ENCODE measurements at places on chromosomes 2 and 18.

- no peak for DNase-seq
Observed at GRCh38 chr2:189798312-189799029, 14.2 kb downstream of the PMS1 start.

DNA sequence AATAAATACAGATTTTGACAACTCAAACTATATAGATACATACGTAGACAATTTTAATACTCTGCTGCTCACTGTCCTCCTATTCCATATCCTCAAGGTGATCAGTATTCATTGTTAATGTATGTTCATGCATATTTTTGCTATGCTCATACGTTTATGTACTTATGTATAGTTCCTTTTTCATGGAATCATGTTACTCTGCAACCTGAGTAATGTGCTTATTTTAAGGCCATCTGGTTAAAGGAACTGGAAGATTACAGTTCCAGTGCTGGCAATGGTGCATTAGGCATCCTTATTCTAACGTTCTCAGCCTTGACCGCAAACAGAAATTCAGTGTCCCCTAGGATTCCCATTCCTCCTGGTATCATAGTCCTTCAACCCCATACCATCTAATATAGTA, 385.0 kb upstream of the TNP1 start:
- DNase-seq: no peak

DNA sequence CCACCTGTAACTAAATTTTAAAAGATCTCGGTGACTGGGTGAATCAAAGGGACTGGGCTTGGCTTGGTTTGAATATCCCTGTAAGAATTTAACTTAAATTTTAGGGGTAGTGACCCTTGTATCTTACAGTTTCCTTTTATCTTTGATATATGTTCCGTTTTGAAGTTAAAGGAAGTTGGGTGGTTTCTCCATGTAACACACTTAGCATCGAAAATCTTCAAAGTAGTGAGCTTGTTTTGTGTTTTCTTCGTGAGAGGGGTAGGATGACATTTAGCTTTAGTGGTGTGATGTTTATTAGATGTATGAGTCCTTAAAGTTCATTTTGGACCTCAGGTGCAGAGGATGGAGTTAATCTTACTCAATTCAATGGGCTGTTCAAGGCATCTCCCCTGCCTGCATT, 1.6 kb downstream of the WDR7 start:
- DNase-seq: no peak

DNA sequence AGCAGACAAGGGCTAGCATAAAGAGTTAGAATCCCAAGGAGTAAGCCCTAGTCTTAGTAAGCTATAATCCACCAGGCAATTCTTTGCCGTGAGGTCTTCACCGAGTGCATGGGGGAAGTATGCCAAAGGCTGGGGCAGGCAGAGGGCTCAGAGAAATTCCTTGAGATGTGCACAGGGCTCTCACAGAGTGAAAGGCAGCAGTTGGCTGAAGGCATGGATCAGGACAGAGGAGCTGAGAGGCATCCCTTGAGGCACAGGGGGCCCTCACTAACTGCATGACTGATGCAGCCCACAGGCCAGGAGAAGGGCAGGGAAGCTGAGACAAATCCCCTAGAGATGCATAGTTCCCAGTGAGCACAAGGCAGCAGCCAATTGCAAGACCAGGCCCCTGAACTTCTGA, 34.1 kb downstream of the PTH2R start:
- no peak for DNase-seq

DNA sequence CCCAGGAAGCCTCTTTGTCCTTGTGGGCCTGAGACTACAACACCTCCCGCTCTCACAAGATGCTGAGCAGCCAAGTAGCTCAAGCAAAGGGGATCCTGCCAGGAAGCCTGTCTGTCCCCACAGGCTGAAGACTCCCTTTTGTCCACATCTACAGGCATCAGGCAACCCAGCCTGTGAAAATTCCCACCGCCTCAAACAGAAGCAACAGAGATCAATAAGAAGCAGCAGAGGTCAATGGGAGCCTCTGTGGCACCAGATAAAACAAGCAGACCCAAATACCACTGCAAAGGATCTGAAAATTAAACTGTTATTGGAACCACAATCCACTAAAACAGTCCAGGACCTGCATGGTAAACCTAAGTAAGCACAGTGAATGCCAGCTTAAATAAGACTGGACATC, 48.5 kb downstream of the ASXL2 start:
- no peak for DNase-seq

Data from stimulated activated CD4-positive, alpha-beta T cell treated with anti-CD3 and anti-CD28 coated beads, Interleukin-1b, Interleukin-23, amount 100 ng/mL, for 1 hour (primary cell).